ENCODE measurements at places on chromosomes 6 and 20. TPM values are rescaled to one million over a fixed set of nuclear protein-coding genes. Genes with fewer than 3 reads are reported as not detected.

- DNase-seq, result peak; percentile 80
Observed at GRCh38 chr6:6515691-6516607, 72.6 kb upstream of the LY86 start.

Gene C20orf141
- total RNA-seq, result not detected

Gene GTSF1L
- total RNA-seq, result not detected

DNA sequence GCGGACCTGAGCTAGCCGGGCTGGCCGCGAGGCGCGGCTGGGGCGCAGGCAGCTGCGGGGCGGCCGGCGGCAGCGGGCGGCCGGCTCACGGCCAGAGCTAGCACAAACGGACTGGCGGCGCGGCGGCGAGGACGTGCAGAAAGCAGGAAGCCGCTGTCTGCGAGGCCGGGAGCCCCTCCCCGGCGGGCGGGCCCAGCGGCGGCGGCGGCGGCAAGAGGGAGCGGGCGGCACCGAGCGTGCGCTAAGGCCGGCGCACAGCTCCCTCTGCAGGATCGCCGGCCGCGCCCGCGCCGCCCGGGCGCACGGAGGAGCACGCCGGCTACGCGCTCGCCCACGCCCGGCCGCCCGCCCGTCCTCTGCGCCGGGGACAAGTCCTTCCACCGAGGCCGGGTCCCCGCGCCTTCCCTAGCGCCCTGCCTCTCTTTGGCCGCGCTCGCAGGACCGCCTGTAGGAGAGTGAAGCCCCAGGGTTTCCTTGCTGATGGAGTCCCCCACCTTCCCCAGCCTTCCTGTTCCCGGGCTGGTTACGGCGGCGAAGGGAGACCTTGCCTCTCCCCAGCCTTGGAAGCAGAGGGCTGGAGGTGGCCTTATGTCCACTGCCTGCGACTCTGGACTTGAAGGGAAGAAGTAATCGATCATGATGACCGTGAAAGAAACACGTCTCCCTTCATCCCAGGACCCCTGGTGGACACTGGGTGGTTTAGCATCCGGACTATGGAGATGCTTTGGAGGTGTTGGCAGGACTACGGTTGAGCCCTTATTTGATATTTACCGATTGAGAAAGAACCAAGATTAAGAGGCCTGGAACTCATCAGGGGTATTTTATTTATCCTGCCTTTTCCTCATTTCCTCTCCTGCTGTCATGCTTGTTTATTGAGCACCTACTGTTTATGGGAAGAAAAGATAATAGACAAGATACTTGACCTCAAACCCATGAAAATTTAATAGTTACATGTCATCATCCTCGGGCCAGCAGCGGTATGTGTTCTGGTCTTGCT, at the start of gene PREP:
PREP (minus strand) TSS at position 144 of the 997 bp plus-strand sequence. CDS start 191 bp downstream, outside the sequence.
- DNase-seq, result peak; percentile 88

Gene RPN2
- 125 TPM for total RNA-seq

DNA sequence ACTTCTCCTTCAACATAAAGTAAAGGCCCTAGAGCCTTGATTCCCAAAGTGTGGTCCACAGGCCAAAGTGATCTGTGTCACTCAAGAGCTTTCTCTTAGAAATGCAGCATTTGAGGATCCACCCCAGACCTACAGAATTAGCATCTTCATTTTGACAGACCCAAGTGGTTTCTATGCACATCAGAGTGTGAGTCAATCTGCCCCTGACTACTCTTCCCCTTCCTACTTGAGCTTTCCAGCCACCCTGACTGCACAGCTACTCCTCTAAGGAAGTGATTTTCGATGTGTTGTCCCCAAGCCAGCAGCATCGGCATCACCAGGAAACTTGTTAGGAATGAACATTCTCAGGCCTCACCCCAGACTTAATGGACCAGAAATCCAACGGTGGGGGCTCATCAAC, 2.6 kb downstream of the MEP1A start:
- DNase-seq, result no peak

GRCh38 chr6:166627875-166628801, 1.1 kb upstream of the RPS6KA2 start:
- DNase-seq, result peak; percentile 64

DNA sequence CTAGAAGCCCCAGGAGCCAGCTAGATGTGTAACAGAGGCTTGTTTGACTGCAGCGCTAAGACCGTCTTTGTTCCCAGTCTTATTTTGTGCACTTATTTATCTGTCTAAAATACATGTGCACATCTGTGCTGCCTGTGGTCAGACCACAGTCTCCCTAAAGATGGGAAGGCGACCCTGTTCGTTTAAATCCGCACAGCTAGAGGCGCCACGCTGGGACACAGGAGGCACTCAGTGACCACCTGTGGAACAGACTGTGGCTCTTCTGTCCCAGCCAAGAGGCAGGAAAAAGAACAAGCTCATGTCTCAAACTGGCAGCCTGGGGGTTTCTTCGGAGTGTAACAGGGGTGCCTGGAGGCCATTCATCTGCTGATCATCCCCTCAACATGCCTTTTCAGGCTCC, 66.8 kb downstream of the CPNE5 start:
- no peak for DNase-seq

Gene UNC5CL
- 2.4 TPM for total RNA-seq

DNA sequence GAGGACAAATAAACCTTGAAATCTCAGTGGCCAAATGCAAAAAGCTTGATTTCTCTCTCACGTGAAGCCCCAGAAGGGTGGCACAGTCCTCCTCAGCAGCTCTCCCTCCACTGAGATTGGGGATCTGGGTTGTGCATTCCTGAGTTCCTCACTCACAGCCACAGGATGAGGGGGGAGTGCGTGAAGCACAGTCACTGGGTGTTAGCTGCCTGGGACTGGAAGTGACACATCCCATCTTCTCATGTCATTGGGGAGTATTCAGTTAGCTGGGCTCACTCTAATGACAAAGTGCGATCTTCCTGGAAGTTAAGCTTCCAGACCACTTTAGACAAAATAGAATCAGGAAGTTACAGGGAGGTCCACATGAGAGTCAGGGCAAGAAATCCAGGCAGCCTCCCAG, 192.2 kb upstream of the LRFN2 start:
- DNase-seq, result no peak

DNA sequence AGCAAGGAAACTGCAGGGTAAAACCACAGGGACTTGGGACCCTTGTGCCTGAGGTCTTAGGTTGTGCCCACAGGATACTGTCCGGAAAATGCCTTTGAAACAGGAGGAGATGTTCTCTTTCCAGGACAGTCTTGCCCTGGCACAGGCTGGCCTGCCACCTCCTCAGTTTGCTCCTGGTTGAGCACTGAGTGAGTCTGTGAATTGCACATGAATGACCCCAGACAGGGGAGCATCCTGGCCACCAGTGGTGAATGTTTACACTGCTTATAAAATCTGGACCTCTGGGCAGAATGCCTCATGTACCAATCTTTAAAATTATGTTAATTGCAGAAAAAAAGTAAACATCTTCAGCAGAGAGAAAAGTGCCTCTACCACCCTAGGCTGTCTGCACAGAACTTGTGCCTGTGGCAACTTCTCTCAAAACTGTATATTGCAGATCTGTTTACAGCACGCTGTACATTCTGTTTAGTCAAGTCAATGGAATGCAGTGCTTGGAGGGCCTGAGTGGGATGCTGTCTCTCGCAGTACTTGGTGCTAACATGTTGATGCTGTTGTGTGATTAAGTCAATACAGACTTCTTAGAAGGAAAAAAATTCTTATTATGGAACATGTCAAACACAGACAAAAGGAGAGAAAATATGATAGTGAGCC, 242.1 kb downstream of the SOD2 start:
- DNase-seq, result no peak

DNA sequence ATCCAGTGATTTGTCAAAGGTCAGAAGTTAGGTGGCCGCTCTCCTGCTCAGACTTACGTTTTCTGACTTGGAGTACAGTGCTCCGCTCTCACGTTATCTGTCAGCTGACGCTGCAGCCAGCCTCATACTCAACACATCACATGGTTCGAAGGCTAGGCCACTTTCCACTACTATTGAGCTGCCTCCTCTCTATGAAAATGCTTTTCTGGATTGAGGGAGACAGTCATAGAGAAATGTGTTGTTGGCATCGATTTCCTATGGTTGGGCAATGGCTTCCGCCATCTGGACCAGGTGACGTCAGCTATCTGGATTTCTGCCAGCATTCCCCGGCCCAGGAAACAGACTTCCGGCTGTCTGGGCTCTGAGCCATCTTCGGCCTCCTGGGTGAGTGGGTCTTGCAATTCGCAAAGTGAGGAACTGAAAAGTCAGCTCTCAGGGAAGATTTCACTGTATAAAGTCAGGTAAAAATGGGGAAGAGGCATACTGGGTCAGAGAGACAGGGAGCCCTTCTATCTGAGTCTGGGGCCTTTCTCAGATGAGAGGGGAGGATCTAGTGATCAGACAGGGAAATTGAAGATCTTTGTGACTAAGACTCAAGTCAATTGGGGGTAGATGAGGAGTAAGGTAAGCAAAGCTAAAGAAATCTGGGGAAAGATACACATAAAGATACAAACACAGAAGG, 37.5 kb upstream of the IER3 start:
- no peak for DNase-seq

GRCh38 chr6:3228771-3229565, 1.5 kb upstream of the TUBB2B start:
- peak; percentile 61 for DNase-seq

GRCh38 chr20:48002517-48002970, 217.3 kb upstream of the SULF2 start:
- no peak for DNase-seq

GRCh38 chr6:52549428-52549827, 27.4 kb downstream of the TRAM2 start:
- DNase-seq, result no peak

Gene DAAM2
- not detected for total RNA-seq

DNA sequence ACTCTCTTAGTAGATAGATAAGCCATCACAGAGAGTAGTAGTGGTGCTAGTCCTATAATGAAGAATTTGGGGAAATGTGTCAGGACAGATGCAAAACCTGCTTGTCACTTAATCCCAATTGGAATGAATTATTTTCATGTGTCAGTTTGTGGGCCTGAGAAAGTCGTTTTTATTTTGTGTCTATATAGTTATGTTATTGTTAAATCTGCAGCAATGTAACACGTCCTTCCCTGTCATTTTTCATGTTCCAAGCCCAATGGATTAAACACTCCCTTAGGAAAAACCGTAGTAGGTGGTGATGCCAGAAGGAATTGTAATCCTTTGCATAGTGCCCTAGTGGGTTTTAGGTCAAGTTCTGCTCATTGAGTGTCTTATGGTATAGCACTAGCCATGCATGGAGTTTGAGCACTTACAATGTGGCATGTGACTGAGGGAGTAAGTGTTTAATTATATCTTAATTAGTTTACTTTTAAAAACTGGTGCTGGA, 105.9 kb upstream of the PRSS16 start:
- DNase-seq, result no peak

Gene BYSL
- 46.6 TPM for total RNA-seq

Gene FAM50B
- total RNA-seq, result 16.9 TPM

DNA sequence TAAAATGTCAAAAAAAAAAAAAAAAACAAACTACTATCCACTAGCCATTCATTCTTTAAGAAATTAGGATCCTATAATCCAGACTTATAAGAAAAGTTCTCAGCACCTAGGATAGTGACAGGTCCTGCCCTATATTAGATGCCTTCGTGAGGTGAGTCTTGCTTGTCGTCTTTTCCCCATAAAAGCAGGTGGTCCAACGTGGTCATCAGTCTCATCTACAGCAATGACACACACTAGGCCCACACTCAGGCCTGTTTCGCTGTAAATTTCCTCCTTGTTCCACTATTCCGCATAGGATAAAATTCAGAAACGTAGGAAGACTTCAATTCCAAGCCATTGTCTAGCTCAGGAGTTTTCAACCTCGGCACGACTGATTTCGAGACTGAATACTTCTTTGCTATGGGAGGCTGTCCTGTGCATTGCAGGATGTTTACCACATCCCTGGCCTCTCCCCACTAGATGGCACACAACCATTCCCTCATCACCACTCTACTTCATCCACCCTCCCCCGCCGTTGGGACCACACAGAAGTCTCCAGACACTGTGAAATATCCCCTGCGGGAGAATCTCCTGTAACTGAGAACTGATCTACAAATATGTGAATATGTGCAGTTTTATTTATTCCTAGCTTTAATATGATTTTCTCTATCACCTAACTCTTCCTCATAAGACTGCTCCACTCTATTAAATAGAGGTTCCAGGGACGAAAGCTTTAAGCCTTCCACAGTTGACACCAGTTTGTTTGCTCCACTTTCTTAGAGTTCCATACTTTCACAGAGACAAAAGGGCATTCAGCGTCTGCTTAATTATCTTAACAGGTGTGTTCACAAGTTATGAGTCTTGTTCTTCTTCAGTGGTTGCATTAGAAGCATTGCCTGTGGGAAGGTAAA, 346.3 kb downstream of the BMP2 start:
- DNase-seq, result no peak

Gene UBD
- total RNA-seq, result 0.70 TPM

- DNase-seq, result no peak
Observed at GRCh38 chr6:1949538-1949937, 295.9 kb downstream of the GMDS start.

Gene CNBD2
- 4.2 TPM for total RNA-seq

DNA sequence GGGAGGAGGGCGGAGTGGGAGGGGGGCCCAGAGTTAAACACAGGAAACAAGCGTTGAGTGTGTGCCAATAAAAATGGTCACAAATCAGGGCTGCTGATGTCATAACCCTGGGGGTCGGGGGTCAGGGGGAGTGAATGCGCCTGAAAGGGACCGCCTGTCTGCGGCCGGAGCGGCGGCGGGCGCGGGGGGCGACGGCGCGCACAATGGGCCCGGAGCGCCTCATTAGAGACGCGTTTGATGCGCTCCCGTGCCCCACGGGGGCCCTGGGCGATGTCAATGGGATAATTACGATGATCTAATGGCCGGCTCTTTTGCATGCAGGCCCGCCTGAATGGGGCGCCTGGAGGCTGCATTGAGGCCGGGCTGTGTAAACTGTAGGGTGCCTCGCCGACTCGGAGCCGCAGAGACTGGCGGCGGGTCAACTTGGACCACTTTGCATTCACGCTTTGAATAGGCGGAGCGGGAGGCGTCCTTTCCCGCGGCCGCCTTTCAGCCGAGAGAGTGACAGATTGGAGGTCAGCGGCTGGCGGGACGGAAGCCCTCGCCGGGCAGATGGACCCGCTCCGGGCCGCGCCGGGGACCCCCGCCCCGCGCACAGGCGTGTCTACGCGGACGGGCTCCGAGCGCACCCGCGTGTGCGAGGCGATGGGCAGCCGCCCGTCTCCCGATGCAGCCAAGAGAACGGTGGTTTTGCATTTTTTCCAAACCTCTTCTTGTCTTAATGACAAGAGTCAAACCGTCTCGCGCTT, 296.1 kb downstream of the TFAP2C start:
- no peak for DNase-seq

- no peak for DNase-seq
Observed at GRCh38 chr6:167782698-167783517, 43.8 kb upstream of the AFDN start.

DNA sequence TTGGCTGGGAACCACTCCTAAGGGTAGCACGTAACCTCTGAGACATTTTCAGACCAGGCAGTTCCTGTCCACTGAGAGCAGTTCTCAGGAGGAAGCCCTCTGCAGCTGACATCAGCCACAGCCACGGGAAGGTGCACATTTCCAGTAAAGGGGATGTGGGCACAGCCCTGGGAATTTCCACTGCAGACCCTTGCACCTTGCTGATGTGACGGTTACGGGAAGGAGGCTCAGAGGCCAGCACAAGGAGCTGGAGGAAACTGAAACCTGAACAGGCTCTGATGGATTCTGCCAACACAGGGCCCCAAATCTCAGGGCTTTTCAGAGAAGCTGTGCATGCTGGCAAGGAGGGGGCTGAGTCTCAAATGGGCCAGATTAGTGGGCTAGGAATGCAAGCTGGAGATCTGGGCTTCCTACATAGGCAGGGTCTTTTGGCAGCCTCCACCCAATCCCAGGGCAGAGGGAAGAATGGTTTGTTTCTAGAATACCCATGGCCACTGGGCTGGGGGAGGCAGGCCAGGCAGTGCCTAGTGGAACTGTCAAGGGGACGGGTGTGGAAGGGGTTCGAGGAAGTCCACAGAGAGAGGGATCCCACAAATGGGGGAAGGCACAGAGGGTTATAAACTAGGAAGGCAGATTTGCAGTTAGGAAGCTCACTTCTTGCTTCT, 14.2 kb downstream of the EBF4 start:
- DNase-seq, result peak; percentile 50

Measured in activated CD4-positive, alpha-beta memory T cell treated with anti-CD3 and anti-CD28 coated beads for 36 hours (primary cell).